ENCODE measurements at places on chromosomes 7 and 10.

DNA sequence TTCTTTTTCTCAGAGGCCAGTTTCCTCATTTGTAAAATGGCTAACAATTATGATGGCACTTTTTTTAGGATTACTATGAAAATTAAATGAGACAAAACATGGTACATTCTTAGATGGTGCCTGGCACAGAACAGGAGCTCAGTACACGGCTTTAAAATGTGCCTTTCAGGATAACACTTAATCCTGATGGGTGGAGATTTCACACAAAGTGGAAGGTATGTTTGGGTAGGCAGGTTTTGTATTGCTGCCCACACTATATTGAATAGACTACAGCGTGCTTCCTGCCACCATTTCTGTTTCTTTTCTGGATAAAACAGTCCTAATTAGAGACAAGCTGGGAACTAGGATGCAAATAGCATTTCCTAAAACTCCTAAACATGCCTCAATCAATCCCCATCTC is 22.0 kb upstream of the IMPDH1 start:
- DNase-seq = no peak

- no peak for DNase-seq
Measured at GRCh38 chr7:86999750-87000149, 59.7 kb downstream of the ELAPOR2 start.

- DNase-seq = no peak
Measured at GRCh38 chr10:59625721-59626522, 83.7 kb downstream of the SLC16A9 start.

GRCh38 chr10:6274040-6274439 is 71.3 kb downstream of the PFKFB3 start:
- no peak for DNase-seq

GRCh38 chr10:112839928-112840654 is 110.0 kb upstream of the TCF7L2 start:
- no peak for DNase-seq

- no peak for DNase-seq
Measured at GRCh38 chr7:153398370-153398769, 638.8 kb downstream of the ACTR3B start.

DNA sequence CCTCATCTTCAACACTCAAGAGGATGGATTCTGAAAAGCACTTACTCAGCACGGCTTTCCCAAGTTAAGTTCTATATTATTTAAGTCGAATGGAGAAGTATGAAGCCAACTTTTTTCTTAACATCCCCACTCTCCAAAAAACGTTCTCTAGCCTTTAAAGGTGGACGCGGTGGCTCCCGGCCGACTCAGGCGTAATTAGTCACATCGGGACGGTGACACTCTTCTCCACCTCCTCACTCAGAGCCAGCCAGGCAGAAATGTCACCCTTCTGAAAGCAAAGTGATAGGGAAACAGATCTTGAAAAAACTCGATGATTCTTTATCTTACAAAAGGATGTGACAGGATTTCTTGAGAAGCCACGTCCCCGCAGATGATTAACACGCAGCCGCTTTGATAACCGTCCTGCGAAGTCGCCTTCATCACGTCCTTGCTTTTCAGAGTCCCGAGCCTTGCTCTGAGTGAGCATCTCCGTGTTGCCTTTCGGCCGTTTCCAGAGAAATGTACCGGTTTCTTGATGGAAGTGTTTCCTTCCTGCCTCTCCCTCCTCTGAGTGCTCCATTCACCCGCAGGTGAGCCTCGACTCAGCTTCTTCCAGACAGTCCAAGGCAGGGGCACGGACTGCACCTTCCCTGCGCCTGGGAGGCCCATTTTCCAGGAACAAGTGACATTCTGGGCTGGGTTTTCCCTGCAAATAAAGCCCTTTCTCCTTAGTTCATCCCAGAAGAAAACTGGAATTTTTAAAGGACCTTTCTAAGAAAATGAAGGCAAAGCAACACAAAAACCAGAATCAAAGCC is 314.8 kb downstream of the DNAJB6 start:
- no peak for DNase-seq

GRCh38 chr7:107813524-107813923 is 10.5 kb upstream of the SLC26A3 start:
- no peak for DNase-seq

DNA sequence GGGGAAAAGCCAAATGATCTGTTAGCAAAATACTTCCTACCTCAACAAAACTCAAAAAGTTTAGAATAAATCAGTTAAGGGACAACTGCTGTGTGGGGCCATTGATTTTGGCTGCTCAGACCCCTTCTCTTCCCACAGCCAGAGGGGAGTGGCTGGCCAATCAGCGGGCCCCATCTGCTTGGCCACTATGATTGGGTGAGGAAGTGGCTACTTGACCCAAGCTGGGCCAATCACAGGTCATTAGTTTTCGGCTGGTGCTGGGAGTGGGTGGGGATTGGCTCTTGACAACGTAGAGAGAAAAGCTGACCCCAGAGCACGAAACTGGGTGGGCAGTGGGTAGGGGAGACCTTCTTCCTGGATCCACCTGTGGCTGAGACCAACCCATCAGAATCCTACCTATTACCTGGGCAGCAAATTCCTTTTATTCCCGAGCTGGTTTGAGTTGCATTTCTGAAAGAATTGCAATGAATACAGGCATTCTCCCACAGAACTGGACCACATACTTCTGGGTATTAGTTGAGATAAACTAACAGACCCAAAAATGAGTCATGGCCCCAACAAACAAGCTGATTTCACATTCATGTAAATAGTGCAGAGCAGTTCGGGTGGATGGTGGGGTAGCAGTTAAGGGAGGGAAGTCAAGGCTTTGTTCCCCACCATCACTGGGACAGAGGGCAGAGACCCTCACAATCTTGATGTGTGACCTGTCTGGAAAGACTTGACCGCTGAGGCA is 35.6 kb upstream of the HMX3 start:
- DNase-seq = no peak

DNA sequence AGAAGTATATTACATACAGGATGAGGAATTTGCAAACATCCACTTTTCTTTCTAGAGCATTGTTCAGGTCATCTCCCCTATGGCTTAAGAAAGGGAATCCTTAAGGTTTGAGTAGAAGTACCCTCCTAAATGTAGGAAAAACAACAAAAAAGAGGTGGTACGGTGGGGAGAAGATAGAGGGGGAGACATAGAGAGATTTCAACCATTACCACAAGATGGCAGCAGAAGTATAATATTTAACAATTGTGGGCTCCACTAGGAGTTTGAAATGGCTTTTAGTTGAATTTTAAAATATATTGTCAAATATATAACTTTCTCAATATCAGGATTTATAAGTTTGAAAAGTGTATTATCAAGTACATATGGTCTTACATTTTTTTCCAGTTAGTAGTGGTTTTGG is 72.7 kb upstream of the PRKG1 start:
- no peak for DNase-seq

DNA sequence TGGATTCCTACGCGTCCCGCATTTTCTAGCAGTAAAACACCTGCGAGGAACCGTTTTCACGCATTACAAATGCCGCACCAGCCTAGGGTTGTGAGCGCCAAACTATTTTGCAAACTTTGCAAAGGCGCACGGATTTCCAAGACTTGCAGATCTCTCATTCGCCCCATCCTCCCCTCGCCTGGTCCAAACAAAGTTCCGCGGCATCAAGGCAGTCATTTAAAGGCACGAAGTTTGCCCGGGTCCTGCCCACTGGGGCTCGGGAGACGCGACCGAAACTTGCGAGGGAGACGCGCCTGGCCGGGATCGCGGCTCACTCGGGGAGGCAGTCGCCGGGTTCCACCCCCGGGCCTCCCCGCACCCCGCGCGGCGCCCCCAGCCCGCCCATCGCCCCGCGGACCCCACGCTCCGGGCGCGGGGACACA is 613 bp downstream of the USP6NL start:
- peak; percentile 17 for DNase-seq

DNA sequence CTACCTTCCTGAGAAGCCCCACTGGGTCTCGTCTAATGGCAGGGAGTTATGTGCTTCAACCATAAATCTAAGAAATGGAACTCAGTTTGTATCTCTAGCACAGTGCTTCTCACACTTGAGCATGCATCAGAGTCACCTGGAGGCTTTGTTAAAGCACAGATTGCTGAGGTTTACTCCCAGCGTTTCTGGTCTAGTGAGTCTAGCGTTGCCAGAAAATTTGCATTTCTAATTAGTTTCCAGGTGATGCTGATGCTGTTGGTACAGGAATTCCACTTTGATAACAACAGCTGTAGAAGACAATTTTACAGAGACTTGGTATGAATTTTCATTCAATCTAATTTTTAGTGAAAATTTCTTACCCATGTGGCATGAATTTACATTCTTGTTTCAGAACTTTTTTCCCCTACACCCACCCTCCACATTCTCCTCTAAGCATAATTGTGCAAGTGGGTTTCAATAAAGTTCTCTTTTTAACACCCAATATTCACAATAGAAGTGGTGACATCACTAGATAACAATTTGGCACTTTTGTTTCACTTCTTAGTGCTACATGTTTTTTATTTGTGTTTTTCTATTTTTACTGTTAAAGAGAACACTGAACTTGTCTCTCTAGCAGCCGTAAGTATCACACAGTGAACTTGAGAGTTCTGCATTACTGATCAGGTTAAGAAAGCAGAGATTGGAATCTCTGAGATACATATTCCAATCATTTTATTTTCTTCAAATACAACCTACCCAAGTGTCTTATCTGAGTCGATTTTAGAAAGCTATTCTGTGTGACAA is 48.4 kb upstream of the BET1 start:
- no peak for DNase-seq

DNA sequence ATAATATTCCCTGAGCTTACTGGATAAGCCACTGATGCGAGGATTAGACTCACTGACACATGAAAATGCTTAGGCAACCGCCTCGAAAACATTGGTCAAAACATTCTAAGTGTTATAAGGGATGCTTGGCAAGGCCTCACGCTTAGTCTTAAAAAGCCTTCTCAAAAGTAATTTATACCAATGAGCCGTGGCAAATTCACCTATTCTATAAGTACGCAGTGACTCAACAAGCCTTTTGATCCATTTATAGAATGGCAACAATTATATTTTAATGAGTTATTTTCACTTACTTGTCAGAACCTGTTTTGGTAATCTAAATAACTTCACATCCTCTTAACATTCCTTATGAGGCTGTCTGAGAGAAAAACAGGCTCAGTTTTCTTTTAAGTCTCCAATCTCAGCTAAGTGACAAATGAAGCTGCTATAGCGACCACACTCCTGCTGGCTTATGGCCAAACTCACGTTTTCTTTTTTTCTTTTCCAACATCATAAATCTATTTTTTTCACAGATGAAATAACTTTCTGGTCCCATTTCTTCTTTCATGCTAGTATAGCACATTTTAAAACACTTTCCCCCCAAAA is 121.2 kb upstream of the AFAP1L2 start:
- no peak for DNase-seq

DNA sequence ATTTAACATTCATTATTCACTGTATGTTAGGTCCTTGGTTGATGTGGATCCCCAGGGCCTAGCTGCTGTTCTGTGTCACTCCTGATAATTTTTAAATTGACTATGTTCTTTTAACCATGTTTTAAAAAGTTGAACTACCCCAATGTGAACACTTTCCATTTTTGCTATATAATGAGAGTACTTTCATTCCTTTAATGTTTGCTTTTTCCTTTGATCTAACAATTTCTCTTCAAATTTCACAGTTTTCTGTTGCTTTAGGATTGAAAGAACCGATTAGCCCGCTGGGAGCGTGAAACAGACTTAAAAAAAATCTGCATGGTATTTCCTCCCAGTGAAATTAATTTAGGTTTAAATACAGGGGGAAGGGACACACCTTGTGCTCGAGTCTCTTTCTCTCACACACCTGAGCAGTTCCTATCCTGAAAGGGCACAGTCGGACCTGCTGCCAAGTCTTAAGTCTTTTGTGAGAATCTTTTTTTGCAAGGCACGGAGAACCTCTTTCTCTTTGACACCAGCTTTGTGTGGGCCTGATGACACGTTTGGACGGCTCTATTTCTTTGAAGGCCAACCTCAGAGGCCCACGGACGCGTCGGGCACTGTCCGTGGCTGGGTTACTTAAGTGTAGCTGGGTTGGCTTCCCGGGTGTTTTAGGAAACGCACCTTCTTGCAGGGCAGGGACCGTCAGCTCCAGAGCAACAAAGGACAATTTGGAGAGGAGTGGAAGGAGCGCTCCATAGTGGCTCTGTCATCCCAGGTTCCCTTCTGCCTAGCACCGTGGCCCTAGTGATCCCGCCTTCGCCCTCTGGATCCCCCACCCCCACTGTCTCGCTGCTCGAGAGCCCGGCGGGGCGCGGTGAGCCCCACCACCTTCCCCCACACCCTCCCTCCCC is 1.0 kb upstream of the CHN2 start:
- DNase-seq = no peak

DNA sequence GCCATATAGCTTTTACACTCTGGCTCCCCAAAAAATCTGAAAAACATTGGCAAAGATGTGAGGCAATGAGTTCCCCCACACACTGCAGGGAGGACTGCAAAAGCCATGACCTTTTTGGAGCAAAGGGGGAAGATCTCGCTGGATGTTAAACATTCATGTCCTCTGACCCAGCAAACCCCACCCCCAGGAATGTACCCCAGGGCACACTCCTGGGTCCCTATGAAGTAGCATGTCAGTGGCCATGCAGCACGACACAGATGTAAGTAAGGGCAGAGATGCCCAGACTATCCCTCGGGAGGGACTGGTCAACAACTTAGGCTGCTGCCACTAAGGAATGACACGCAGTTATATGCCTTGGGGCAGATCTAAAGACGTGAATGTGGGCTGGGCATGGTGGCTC is 100.6 kb downstream of the DLG5 start:
- no peak for DNase-seq

GRCh38 chr10:13715100-13715499 is 128.3 kb downstream of the PRPF18 start:
- no peak for DNase-seq

GRCh38 chr7:22654831-22655230 is 72.2 kb upstream of the IL6 start:
- no peak for DNase-seq

DNA sequence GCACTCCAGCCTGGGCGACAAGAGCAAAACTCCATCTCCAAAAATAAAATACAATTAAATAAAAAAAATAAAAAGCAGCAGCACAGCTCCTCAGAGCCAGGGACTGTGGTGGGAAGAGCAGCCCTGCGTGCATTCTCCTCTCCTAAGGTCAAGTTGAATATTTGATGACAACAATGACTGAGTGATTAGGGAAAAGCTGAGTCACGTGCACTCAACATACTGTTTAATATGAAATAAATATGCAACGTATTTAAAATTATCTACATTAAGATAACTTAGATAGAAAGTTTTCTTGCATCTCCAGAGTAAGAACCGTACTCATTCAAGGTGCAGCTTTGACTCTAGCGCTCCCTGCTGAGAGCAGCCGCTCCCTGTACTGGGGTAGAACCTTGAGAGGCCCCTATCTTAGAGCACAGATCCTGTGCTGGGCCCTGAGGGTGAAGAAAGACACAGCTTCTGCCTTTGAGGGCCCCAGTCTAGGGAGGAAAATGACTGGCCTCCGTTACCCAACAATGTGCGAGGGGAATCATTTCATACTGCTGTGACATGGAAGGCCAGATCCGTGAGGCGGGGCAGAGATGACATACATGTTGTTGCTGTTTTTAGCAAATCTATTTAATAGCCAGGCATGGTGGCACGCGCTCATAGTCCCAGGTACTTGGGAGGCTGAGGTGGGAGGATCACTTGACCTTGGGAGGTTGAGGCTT is 81.1 kb downstream of the SVIL start:
- no peak for DNase-seq

GRCh38 chr10:77157248-77158019 is 480.2 kb downstream of the KCNMA1 start:
- no peak for DNase-seq

- DNase-seq = no peak
Measured at GRCh38 chr7:8208816-8209215, 53.2 kb downstream of the ICA1 start.

- no peak for DNase-seq
Measured at GRCh38 chr10:47319784-47320183, 2.5 kb upstream of the GDF2 start.

GRCh38 chr7:99560834-99561736 is 2.6 kb downstream of the ZNF655 start:
- no peak for DNase-seq
